ENCODE measurements at places on chromosomes 2 and 18.

DNA sequence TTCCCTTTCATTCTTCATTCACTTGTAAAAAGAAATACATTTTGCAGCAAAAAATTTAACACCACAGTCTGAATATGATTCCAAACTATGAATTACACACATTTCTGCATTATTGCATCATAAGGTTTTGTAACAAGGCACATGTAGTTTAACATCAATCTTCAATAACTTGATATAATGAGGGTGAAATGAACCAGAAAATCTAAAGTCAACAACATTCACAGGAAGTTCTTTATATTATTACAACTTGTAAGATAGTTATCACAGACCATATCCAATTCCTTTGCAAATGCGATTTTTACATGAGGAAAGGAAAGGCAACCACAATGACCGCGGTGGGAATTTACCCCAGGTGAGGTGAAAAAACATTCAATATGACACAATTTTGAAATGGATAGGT lies 213.3 kb downstream of the NAPG start:
- no peak for DNase-seq

GRCh38 chr2:21627938-21628337 lies 504.2 kb downstream of the TDRD15 start:
- no peak for DNase-seq

- no peak for DNase-seq
Measured at GRCh38 chr2:8002765-8003393, 679.0 kb upstream of the ID2 start.

- no peak for DNase-seq
Measured at GRCh38 chr2:118761771-118762170, 85.7 kb downstream of the EN1 start.

DNA sequence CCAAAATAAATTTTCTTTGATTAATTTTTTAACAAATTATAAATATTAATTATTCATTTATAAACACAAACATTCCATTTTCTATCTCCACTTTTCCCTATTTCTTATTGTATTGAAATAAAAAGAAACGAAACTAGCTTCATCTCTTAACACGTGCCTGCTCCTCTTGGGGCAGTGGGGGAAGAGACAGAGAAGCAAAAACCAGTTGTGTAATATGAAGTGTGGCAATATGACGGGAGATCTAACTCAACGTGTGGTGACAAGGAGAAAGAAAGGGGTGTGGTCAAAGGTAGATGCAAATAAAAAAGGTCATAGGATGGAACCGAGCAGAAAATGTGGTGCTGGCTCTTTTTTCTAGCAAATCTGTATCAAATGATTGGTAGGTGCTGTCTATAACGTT lies 106.9 kb upstream of the SLC8A1 start:
- no peak for DNase-seq

DNA sequence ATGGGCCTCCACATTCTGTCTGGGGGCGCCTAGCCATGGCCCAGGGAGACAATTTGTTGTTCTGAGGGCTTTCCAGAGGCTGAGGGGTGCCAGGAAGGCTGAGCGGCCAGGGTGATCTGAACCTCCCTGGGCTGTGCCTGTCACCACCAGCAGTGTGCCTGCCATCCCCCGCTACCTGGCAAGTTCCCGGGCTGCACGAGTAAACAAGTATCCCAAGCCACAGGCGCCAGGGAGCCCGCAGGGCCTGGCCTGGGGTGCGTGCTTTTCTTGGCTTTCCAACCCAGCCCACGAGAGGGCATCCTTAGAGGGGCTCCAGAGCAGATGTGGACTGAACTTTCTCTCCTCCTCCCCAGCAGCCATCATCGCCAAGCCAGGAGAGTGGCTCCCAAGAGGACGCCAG lies 35.1 kb upstream of the B3GNT7 start:
- no peak for DNase-seq

DNA sequence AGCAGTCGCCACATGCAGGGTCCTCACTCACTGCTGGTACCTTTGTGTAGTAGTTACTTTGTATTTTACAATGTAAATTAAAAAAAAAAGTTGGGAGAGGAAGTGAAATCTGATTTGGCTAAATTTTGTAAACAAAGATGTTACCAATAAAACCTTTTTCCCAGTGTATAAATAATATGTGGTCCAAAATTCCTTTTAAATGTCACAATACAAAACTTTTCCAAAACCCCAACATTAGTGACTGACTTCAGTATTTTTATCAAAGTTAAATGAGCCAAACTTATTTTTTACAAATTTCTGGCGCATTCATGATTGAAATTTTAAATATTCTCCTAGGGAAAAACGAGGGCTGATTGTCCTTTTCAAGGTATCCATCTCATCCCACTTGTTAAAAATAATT lies 239.9 kb downstream of the AGAP1 start:
- DNase-seq: no peak

DNA sequence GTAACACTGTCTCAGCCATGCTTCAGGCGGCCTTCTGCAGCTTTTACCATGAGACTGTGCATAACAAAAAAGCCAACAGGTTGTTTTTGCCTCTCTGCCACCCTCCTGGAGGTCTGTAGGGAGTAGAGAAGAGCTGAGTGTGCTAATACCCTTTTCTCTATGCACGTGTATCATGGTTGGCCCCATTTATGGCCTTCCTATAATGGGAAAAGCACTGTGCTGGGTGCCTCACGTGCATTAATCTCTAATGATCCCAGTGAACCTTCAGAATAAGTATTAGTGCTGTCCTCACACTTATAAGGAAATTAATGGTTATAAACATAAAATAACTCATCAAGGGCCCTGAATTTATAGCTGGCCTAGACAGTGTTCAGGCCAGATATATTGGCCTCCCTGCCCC lies 164.2 kb downstream of the CDH20 start:
- no peak for DNase-seq

DNA sequence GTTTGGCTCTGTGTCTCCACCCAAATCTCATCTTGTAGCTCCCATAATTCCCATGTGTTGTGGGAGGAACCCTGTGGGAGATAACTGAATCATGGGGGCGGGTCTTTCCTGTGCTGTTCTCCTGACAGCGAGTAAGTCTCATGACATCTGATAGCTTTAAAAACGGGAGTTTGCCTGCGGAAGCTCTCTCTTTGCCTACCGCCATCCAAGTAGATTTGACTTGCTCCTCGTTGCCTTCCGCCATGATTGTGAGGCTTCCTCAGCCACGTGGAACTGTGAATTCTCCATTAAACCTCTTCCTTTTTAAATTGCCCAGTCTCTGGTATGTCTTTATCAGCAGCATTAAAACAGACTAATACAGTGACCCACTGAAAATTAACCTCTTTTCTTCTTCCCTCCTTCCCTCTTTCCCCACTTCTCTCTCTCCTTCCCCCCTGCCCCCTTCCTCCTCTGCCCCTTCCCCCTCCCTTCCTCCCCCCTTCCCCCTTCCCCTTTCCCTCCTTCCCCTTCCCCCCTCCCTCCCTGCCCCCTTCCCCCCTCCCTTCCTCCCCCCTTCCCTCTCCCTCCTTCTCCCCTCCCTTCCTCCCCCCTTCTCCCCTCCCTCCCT lies 818.8 kb downstream of the SLC4A3 start:
- no peak for DNase-seq

GRCh38 chr2:238096311-238097011 lies 3.7 kb upstream of the ESPNL start:
- DNase-seq: no peak

GRCh38 chr18:75035928-75036327 lies 173.0 kb downstream of the PTGR3 start:
- DNase-seq: no peak

DNA sequence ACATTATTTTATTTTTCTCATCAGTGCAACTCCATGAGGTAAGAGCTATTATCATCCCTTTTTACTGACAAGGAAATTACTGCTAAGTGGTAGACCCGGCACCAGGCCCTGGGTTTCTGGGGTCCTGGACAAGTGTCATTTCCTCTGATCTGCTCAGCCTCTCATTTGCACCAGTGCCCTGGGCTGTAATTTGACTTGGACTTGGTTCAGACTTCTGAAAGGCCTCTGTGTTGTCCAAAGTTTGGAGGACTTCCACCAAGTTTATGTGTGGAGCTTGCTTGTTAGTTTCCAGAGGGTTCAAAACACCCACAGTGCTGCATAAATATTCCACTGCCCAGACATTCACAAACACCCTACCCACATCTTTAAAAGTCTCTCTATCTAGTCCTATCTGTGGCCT lies 44.0 kb upstream of the PPP1CB start:
- DNase-seq: no peak

GRCh38 chr18:13136056-13136903 lies 82.3 kb upstream of the LDLRAD4 start:
- peak; percentile 37 for DNase-seq

DNA sequence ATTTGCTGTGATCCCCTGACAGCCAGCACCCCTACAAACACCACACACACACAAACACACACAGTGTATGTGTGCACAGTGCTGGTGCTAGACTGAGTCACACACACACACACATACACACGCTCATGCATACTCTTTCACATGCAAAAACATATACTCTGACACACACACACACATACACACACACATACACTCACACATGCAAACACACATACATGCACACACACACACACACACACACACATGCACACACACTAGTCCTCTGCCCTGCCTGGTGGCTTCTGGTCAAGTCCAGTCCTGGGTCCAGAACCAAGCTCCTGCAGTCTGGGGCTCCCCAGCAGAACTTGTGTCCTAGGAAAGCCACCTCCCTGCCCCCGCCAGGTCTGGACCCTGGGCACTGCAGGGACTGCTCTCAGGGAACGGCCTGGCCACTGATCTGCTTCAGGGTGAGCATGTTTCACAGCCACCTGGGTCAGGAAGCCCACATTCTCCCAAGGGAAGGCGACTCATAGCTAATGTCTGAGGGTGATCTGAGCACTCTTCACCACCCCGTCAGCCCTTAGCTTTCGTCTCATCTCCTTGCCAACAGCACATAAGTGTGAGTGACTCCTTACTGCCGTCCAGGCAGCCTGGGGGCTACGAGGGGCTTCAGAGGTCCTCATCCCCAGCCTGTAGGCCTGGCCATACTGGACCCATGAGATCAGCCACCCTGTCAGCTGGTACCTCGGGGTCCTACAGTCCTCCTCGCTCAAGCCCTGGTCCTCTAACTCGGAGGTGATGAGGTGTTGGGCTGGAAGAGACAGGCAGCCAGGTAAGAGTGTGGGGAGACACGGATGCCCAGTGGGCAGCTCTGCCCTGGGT lies 88.1 kb downstream of the MCFD2 start:
- DNase-seq: no peak

DNA sequence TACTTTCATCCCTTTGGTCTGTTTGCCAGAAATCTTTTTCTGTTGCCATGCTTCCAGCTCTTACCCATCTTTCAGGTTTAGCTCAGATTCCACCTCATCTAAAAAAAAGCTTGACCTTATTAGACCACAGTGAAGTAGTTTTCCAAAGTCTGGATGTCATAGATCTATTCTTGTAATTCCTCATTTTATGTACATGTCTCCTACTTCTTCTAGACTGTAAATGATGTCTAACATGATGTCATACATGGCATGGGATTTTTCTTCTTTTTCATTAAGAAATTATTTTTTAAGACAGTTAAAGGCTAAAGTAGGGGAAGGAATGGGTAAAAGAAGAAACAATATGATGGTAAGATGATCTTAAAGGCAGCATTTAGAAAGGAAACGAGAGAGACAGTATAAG lies 11.3 kb downstream of the GLS start:
- DNase-seq: no peak

- no peak for DNase-seq
Measured at GRCh38 chr2:204069804-204070203, 133.2 kb downstream of the ICOS start.

- DNase-seq: peak; percentile 97
Measured at GRCh38 chr2:203683932-203684556, 22.4 kb upstream of the CD28 start.

DNA sequence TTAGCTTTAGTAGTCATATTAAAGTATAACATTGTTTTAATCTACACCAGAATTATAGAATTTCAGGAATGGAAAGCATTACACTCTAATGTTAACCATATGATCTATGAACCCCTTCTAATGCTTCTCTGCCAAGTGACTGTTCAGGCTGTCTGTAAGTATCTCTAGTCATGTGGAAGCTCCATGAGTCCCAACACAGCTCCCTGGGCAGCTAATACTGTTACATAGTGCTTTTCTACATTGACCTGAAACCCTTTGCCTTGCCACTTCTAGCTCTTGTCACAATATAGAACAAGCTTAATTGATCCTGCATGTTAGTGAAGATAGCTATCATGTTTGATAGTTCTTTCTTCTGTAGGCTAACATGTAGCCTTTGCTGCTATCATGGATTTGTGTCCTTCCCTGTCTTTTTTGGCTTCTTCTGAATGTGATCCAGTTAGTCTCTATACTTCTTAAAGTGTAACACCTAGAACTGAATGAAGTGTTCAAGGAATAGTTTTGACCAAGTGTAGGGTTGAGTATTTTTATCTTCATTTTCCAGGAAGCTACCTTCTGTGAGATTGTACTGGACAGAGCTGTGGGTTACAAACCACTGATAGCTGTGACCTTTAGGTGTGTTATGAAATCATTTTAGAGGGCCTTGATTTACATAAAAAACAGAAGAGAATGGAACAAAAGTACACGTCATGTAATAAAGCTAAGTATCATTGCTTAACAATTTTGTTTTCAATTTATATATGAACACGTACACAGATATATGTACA lies 23.7 kb downstream of the BABAM2 start:
- DNase-seq: no peak

DNA sequence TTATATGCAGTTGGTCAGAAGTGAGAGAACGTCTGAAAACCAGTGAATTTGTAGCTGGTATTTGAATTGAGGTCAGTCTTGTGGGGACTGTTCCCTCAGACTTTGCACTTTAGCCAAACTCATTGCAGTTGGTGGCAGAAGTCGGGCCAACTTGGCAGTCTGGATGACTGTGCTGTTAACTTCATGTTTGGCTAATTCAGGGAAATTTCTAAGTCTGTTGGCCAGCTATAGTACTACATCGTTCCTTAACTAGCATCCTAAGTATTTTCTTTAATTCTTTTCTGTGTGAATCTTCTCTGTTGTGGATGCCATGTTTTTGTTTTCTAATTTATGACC lies 806.8 kb upstream of the GCFC2 start:
- DNase-seq: no peak

- DNase-seq: peak; percentile 46
Measured at GRCh38 chr2:230128623-230129342, 60.1 kb upstream of the SLC16A14 start.

GRCh38 chr2:172253190-172254052 lies 150.7 kb upstream of the DLX2 start:
- peak; percentile 96 for DNase-seq

DNA sequence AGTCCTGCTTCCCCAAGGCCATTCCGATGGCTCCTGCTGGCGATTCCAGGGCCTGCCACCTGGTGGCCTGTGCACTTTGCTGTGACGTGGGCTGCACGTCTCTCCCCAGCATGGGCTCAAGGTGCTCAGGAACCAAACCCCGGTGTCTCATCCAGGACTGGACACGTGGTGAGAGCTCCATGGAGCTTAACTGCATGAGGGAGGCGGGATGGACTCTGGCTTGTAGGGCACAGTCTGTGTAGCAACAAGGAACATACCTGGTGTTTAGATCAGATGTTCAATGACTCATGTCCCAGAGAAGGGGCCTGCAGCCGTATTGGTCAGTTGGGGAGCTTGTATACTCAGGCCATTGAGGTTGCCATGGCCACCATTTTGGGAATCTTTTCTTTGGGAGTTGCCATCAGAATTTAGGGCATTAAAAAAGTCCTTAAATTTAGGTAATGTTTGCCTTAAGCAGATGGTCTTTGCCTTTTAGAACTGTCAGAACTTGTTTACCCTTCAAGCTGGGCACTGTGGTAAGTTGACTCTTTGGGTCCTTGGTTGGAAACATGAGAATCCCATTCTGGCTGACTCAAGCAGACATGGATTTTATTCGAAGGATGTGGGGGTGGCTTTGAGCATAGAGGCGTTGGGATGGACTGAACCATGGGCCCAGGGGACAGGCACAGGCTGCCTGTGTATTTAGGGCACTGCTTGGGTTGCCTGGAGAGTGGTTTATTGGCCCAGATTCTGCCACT lies 21.0 kb downstream of the AGAP1 start:
- DNase-seq: no peak

GRCh38 chr2:38622210-38622609 lies 19.5 kb upstream of the HNRNPLL start:
- DNase-seq: no peak
